ENCODE measurements at places on chromosomes 7 and 10. TPM values are rescaled to one million over a fixed set of nuclear protein-coding genes. Genes with fewer than 3 reads are reported as not detected.

GRCh38 chr10:79586933-79587332, 23.8 kb upstream of the SFTPA1 start:
- no peak for DNase-seq

- no peak for DNase-seq
Observed at GRCh38 chr10:68082872-68083271, 7.8 kb upstream of the HERC4 start.

DNA sequence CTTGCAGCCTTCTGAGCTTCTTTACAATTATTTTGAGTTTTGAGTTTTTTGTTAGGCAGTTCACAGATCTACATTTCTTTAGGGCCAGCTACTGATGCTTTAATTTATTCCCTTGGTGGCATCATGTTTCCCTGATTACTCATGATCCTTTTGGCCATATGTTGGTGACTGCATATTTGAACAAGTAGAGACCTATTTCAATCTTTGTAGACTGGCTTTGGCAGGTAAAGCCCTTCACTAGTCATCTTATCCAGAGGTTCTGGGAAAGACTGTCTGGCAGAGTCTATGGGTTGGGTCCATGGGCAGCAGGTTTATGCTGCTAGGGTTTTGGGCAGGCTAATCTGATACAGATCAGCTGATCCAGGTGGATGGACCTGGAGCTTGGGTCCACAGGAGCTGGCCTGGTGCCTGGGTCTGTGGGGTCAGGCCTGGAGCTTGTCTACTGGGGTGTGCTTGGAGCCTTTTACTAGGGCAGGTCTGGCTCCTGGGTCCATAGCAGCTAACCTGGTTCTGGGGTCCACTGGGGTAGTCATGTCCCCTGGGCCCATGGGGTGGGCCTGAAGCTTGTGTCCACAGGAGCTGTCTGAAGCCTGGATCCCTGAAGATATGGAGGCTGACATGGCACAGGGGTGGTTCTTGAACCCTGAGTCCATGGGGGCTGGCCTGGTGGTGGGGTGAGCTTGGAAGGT, 72.7 kb downstream of the GPR85 start:
- DNase-seq: no peak

CHAT gene
- not detected for polyA plus RNA-seq

AGBL3 gene
- polyA plus RNA-seq: 0.38 TPM

SFMBT2 gene
- 1.4 TPM for polyA plus RNA-seq

UNC5B gene
- polyA plus RNA-seq: 8.1 TPM

SRPK2 gene
- polyA plus RNA-seq: 23.7 TPM

DNA sequence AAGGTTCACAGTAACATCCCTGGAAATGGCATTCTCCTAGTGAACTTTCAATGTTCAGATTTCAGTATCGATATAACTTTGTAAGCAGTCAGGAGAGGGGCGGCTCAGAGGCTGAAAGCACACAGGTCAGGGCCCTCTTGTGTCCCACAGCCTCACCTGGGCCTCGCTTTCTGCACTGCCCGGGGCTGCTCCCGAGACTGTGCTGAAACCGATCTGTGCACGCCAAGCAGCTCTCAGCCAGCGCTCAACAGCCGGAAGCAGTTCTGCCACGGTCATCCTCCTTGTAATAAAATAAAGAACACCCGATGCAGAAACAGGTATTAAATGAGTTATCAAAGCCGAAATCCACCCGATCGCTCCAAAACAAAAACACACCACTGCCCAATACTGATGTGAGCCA, 106.0 kb downstream of the DIP2C start:
- DNase-seq: no peak

DNA sequence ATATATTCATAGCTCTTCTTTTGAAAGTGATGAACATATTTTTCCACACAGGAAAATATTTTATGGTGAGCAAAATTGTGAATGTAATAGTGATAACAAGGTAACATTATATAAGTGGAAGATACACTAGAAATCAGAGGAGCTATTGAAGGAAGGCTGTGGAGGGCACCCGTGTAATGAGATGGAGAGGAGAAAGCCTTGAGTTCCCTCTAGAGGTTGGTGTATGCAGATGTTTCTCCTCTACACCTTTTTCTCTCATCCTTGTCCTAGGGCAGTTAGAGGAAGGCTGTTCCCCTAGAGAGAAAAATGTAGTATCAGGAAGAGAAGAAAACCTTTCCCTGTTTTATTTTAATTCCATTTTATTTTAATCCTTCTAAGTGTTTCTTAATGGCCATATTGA, 54.6 kb upstream of the NRG3 start:
- no peak for DNase-seq

FBXO24 gene
- polyA plus RNA-seq: 0.29 TPM

DLX6 gene
- not detected for polyA plus RNA-seq

CTAGE8 gene
- polyA plus RNA-seq: 0.16 TPM

IGFBP3 gene
- polyA plus RNA-seq: 220 TPM

GRCh38 chr7:91940171-91940570, 491 bp upstream of the AKAP9 start:
- DNase-seq: no peak

PTPRZ1 gene
- not detected for polyA plus RNA-seq

GRCh38 chr7:2896131-2896530, 52.0 kb upstream of the GNA12 start:
- DNase-seq: no peak

- DNase-seq: no peak
Observed at GRCh38 chr7:74219416-74219815, 9.6 kb downstream of the LAT2 start.

- DNase-seq: no peak
Observed at GRCh38 chr10:85851934-85852333, 514.7 kb downstream of the GRID1 start.

DNA sequence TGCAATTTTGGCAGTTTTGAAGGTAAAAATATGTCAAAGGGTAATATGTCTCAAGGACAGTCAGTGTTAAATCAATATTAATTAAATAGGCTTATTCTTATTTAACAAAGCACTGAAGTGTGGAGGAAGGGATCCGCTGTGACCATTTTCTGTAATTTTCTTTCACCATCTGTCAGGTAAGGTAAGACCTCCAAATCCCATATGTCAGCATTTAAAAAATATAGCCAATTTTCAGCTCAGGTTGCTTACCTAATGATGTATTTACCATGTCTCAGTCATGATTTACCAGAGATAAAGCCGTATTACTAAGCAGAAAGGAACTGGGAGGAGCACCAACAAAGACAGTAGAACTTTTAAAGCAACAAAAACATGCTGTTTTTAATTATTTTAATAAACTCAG, 683.9 kb downstream of the CCSER2 start:
- DNase-seq: no peak

CYP3A7 gene
- polyA plus RNA-seq: 0.17 TPM

CD36 gene
- polyA plus RNA-seq: 0.51 TPM

LIPF gene
- not detected for polyA plus RNA-seq

HMX2 gene
- polyA plus RNA-seq: not detected

EPHB6 gene
- 0.51 TPM for polyA plus RNA-seq

- no peak for DNase-seq
Observed at GRCh38 chr7:139563856-139564255, 40.4 kb downstream of the CLEC2L start.

DNA sequence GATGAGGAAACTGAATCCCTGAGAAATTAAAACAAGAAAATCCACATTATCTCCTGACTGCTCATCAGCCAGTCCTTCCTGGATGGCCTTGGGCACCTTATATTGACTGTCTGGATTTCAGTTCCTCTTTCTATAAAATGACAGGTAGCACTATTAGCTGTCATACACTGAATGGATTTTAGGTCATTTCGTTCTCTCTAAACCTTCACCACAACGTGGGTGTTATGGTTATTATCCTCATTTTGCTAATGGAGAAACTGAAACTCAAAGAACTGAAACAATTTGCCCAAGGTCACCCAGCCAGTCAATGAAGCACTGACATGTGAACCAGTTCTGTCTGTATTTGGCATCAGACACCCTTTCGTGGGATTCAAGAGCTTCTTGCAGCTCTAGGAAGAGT, 193.8 kb downstream of the CYP26A1 start:
- no peak for DNase-seq

DNA sequence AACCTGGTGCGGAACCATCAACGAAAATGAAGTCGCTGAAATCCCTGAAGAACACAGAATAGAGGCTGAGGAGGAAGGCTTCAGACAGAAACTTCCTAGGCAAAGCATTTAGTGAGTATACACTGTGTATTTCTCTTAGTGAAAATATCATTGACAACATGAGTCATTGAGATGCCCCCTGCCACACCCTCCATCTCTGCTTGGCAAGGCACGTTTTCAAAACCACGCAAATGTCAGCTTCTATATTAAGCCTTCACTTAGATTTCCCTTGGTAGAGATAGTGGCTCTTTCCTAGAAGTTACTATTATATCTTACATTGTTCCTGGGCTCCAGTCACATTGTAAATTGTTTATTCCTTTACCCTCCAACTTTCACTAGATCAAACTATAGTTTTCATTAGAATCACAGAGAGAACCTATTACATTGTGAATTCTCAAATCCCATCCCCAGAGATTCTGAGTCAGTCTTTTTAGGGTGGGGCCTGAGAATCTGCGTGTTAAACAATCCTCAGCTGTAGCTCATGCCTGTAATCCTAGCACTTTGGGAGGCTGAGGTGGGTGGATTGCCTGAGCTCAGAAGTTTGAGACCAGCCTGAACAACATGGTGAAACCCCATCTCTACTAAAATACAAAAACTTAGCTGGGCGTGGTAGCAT, 4.6 kb upstream of the SKAP2 start:
- DNase-seq: no peak

HABP2 gene
- polyA plus RNA-seq: not detected
